ENCODE measurements at places on chromosomes 6 and 20.

DNA sequence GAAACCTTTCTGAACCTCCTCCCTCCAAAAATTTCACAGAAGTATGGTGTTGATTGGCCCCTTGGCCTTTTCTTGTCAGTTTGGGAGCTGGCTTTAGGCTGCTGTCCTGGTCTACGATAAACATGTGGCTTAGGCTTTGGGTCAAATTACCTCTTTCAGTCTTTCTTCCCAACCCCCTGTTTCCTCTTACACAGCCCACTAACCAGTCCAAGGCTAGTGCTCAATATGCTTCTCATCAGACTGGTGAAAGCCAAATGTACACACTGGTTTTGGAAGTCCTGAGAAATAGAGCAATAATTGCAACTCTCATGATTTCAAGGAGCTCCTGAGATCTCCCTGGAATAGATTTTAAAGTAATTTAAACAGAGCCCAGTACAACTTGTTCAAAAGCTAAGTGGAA, 933.7 kb upstream of the GJE1 start:
- no peak for DNase-seq

- no peak for DNase-seq
Measured at GRCh38 chr6:160337301-160337700, 10.9 kb upstream of the SLC22A3 start.

DNA sequence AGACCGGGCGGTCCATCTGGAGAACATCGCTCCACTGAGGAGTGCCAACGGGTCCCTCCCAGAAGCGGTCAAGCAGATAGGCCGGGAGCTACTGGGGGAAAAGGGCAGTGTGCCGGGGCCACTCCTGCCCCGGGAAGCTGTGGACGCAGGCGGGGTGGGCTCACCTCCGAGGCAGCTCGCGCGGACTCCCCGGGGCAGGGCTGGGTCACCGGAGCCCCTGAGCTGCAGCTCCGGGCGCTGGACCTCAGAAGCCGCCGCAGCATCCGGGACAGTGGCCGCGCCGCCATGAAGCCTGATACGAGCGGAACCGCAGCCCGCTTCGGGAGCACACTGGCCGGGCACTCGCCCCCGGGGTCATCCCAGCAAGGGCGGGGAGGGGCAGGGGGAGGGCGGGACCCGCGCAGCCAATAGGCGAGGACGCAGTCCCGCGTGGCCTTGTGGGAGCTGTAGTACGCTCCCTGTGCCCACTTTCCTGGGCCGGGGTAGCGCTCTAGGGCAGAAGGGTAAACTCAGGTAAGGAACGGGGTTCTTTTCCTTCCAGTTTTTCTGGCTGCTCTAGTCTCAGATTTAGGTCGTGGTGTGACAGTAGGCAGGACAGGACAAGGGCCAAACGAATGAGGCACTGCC, at the start of gene MOCS1:
MOCS1 (minus strand) TSS at position 332 of the 627 bp plus-strand sequence; CDS start at position 287, 45 bp downstream.
- DNase-seq = no peak

DNA sequence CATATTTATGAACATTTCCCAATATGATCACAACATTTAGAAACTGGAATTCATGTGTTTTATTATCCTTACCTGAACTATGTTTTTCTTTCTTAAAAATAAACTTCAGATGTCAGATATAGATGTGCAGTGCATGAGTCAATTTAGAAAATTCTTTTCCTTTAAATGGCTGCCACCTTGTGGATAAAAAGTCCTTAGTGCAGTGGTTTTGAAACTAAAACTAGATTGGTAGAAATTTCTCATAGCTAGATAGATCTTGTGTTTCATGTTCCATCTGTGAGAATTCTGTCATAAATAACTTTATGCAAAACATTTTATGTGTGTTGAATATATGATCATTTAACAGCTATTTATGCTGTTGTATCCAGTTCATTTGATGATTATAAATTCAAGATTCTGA, 134.9 kb downstream of the KLHL32 start:
- DNase-seq = no peak

DNA sequence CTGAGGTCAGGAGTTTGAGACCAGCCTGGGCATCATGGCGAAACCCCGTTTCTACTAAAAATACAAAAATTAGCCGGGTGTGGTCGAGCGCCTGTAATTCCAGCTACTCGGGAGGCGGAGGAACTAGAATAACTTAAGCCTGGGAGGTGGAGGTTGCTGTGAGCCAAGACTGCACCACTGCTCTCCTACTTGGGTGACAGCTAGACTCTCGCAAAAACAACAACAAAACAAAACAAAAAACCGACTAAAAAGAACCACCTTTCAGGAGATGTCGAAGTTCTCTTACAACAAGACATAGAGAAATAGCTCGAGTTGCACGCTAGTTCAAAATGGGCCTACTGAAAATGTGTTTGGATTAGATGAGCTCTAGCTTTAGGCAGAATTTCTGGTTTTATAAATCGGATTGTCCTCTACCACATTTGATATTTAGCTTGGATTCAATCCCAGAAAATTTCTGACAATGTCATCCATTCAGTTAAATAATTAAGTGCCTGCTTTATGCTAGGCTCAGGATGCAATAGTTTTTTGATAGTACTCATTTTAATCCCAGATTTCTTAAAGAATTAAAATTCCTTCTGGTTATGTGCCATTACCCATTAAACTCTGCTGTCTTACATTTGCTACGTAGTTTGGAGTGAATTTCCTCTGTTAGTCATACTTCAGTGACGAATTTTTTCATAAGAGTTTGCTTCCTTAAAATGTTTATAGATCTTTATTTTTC, 137.5 kb upstream of the SHLD1 start:
- DNase-seq = no peak

GRCh38 chr6:44002593-44003344, 124.5 kb downstream of the MRPL14 start:
- DNase-seq = no peak

GRCh38 chr6:158801655-158802294, 17.4 kb downstream of the EZR start:
- DNase-seq = no peak

DNA sequence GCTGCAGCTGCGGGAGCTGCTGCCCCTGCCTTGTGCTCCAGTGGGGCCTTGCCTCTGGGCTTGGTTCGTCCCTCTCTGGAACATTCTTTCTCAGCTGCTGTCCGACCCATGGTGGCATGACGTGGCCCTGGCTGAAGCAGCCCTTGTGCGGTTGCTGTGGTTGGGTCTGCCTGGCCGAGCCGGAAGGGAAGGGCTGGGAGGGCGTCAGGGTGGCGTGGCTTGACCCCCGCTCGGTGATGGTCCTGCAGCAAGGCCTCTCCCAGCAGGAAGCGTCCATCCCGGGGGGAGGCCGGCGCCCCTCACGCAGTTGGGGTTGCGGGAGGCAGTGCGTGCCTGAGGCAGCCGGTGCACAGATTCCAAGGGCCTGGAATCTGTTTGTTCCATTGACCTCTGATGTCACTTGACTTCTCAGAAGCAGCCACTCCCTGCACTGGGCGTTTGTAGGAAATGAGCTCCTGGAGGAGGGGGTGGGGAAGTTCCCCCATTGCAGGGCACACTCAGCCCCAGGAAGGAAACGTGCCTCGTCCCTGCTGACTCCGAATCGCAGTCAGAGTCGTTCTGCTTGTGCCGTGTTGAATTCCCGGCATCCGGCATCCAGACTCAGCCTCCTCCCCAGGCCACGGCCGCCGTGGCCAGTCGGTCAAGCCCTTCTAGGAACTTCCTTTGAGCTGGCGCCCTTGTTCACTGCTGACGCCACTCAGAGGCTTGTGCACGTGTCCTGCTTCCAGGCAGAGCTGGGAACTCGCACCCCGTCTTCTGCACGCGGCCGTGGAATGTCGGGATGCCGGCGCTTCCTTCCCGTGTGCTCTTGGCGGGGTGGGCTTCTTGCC, 9.7 kb upstream of the TNFRSF6B start:
- no peak for DNase-seq
